ENCODE measurements at places on chromosomes 4 and X. TPM values are rescaled to one million over a fixed set of nuclear protein-coding genes. Genes with fewer than 3 reads are reported as not detected.

DNA sequence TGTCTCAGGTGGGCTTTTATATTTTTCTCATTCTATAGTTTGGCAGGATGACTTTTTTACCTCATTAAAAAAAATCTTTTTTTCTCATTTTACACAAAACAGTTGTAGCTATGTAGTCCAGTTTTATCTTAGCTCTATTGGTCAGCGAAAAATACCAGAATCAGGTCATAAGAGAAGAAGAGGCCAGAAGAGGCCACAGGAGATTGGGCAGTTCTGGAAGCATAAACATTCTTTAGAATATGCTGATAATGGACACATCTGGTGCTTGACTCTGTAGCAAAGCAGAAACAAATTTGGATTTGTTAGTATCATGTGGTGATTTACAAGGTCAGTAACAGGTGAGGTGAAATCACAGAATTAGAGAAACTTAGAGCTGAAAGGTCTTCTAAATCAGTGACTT, 66.6 kb upstream of the ARHGAP24 start:
- DNase-seq, result no peak

Gene ANXA10
- total RNA-seq, result not detected

GRCh38 chr4:77433418-77433733, 172.2 kb upstream of the CXCL13 start:
- no peak for DNase-seq

Gene ANK2
- total RNA-seq, result not detected

- DNase-seq, result no peak
Measured at GRCh38 chr4:19807505-19807904, 444.2 kb upstream of the SLIT2 start.

DNA sequence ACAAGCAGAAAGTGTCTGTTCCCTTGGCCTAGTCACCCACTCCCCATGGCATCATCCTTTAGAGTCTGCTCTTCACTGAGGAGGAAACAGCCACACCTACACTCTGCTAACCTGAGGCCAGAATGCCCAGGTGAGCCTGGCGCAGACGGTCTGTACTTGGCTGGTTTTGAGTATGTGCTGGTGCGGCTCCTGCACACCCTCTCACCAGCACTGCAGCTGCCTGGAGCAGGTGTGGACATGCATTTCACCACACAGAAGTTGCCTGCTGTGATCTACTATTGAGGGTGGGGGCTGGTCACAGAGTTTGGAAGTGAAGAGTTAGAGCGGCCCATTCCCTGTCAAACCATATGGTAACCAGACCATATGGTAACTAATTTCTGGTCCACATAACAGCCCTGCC, 39.5 kb downstream of the KANTR start:
- no peak for DNase-seq

GRCh38 chr4:2907706-2908293, 55.4 kb downstream of the NOP14 start:
- DNase-seq, result no peak

GRCh38 chr4:146104541-146104940, 71.0 kb upstream of the LSM6 start:
- no peak for DNase-seq

- DNase-seq, result no peak
Measured at GRCh38 chr4:111871802-111872201, 273.5 kb upstream of the FAM241A start.

Gene TMEM35A
- not detected for total RNA-seq

Gene TRPC3
- total RNA-seq, result not detected

Gene CXCL5
- not detected for total RNA-seq
